ENCODE measurements at places on chromosomes 16 and 17. TPM values are rescaled to one million over a fixed set of nuclear protein-coding genes. Genes with fewer than 3 reads are reported as not detected.

DNA sequence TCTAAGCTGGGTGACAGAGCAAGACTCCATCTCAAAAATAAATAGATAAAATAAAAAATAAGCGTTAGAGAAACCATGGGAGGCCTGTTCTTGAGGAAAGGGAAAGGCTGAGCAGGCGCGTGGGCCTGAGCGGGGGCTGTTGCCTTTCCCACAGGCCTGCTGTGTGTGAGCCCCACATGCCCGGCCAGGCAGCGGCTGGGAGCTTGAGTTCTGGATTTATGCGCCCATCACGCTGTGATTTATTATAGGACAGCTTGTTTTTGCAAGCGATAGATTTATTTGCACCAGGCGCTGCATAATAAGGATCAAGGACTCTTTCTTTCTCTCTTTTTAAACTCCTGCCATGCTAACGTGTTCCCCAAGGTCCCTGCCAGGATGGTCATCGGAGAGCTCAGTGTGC lies 14.8 kb upstream of the WFDC1 start:
- H3K36me3 ChIP-seq = no peaks in the 10 kb centered on the region
- no peaks in the 10 kb centered on the region for H3K4me1 ChIP-seq
- DNase-seq = no peak
- H3K4me3 ChIP-seq = no peak overlapping the region
- no peak overlapping the region for H3K27ac ChIP-seq

- H3K36me3 ChIP-seq = no peaks in the 10 kb centered on the region
- H3K4me3 ChIP-seq = peak overlapping the region; percentile 35
- no peak overlapping the region for H3K27ac ChIP-seq
- DNase-seq = peak; percentile 40
- H3K27me3 ChIP-seq = no peaks in the 10 kb centered on the region
- H3K4me1 ChIP-seq = no peaks in the 10 kb centered on the region
Observed at GRCh38 chr17:20073055-20073979, 64.2 kb downstream of the SPECC1 start.

DNA sequence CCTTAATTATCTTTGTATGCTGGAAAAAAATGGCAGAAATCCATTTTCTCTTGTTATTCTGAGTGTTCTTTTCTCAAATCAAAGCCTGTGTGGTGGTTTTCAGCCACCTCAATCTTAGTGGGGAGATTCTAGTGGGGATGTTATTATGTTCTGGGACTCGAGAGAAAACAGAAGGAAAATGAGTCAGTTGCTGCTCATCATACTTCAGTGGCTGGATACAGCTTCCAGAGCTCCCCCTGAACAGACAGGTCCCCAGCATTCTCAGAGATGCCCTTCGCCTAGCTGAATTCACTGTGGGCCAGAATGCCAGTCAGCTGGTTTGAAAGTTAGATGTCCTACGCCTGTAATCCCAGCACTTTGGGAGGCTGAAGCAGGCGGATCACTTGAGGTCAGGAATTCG lies 8.5 kb downstream of the ST6GALNAC1 start:
- no peaks in the 10 kb centered on the region for H3K36me3 ChIP-seq
- no peak overlapping the region for H3K4me3 ChIP-seq
- H3K27me3 ChIP-seq = no peaks in the 10 kb centered on the region
- no peaks in the 10 kb centered on the region for H3K4me1 ChIP-seq

- no peak overlapping the region for H3K4me3 ChIP-seq
- H3K27me3 ChIP-seq = no peaks in the 10 kb centered on the region
- no peak for DNase-seq
Observed at GRCh38 chr17:57284984-57285646, 28.8 kb downstream of the MSI2 start.

GRCh38 chr16:17211797-17212196 lies 259.0 kb downstream of the XYLT1 start:
- H3K27ac ChIP-seq = no peak overlapping the region
- H3K36me3 ChIP-seq = no peaks in the 10 kb centered on the region
- no peaks in the 10 kb centered on the region for H3K27me3 ChIP-seq
- no peak for DNase-seq
- H3K4me1 ChIP-seq = no peaks in the 10 kb centered on the region

DNA sequence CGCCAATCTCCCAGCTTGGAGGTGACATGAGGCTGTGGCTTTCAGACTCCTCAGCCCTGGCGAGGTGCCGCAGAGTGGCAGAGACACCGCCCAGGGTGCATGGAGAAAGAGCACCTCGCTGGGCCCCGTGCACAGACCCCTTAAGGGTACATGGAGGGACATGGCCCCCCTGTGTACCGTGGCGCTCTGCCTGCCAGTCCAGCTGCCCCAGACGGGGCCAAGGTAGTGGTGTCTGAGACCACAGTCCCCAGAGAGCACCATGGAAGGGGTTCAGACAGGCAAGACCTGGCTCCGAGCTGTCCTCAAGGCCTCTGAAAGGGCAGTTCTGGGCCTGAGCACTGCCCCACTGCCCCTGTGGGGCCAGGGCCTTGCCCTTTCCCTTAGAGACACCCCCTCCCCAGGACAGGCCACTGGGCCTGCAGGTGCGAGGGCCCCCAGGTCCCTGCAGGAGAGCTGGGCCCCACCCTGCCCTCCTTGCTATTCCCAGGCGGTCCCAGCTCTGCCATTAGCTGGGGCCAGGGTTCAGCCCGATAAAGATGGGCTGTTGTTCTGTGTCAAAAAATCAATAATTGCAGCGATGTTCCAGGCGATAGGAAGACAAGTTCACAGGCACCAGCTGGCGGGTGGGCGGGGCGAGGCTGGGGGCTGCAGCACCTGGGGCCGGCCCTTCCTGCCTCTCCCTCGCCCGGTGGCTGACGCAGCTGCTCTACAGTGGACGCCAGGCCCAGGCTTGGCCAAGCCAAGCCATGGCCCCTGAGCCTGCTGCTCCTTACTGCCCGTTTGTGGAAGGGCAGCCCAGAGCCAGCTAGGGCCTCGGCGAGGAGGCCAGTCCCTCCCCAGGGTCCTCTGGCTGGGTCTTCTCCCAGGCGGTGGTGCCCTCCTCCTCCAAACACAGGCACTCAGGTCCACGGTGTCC lies 51.7 kb downstream of the ZFPM1 start:
- no peaks in the 10 kb centered on the region for H3K27me3 ChIP-seq
- H3K36me3 ChIP-seq = no peaks in the 10 kb centered on the region
- H3K27ac ChIP-seq = no peak overlapping the region
- H3K4me1 ChIP-seq = no peaks in the 10 kb centered on the region
- no peak overlapping the region for H3K4me3 ChIP-seq

GRCh38 chr16:27364493-27365141 lies 37.4 kb upstream of the IL21R start:
- H3K4me3 ChIP-seq = no peak overlapping the region
- H3K36me3 ChIP-seq = peaks cover 44% of the 10 kb centered on the region
- no peaks in the 10 kb centered on the region for H3K27me3 ChIP-seq
- DNase-seq = no peak
- H3K27ac ChIP-seq = no peak overlapping the region

DNA sequence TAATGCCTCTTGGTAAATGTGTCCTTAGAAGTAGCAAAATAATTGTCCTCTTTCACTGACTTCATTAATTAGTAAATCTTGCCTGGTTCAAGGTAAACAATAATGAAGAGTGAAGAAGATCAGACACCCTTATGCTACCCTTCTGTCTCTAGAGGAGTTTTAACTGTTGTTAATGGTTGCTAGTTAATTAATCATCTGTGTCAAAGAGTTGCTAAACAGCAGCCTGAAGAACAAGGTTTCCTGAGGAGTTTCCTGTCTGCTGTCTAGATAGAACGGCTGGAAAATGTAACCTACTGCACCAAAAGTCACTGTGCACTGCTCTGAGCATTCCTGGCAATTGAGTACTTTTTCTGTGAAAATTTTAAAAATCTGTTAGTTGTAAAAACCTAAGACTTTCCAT lies 131.3 kb downstream of the NLK start:
- H3K4me1 ChIP-seq = peaks cover 17% of the 10 kb centered on the region
- H3K27ac ChIP-seq = no peak overlapping the region
- peaks cover 4% of the 10 kb centered on the region for H3K36me3 ChIP-seq

GRCh38 chr16:89400740-89401139 lies 89.6 kb downstream of the ANKRD11 start:
- no peaks in the 10 kb centered on the region for H3K36me3 ChIP-seq
- H3K27me3 ChIP-seq = no peaks in the 10 kb centered on the region
- no peak overlapping the region for H3K27ac ChIP-seq
- H3K4me3 ChIP-seq = no peak overlapping the region
- no peak for DNase-seq

DNA sequence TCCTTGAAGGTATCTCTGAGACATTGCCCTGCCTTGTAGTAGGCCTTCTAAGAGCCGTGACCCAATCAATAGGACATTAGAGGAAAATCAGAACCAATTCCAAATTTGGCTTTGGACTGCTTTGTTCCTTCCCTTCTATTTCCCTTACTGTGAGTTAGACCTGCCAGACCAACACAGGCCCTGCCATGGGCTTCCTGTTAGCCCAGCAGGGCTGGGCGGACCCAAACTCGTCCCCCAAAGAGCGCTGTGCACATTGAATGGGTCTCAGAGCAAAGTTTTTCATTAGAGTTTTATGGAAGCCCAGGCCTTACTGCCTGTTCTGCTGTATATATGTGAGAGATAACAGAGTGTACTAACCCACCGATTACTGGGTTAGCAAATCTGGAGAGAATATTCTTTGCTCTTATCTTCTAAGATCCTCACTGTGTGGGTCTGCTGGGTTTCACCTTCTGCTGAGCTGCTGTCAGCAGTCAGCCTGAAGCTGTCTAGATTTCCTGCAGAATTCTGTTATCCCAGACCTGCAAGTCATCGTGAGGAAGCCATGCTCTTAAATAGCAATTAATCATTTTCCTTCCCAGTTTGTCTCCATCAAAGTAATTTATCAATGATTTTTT lies 5.7 kb downstream of the ARHGAP44 start:
- DNase-seq = no peak
- H3K4me3 ChIP-seq = no peak overlapping the region
- H3K27ac ChIP-seq = no peak overlapping the region
- H3K27me3 ChIP-seq = peaks cover under 1% of the 10 kb centered on the region
- H3K36me3 ChIP-seq = no peaks in the 10 kb centered on the region

- no peak overlapping the region for H3K4me3 ChIP-seq
- H3K27ac ChIP-seq = no peak overlapping the region
- no peaks in the 10 kb centered on the region for H3K36me3 ChIP-seq
- DNase-seq = no peak
- H3K27me3 ChIP-seq = no peaks in the 10 kb centered on the region
Observed at GRCh38 chr17:9509236-9509816, 66.3 kb downstream of the STX8 start.

DNA sequence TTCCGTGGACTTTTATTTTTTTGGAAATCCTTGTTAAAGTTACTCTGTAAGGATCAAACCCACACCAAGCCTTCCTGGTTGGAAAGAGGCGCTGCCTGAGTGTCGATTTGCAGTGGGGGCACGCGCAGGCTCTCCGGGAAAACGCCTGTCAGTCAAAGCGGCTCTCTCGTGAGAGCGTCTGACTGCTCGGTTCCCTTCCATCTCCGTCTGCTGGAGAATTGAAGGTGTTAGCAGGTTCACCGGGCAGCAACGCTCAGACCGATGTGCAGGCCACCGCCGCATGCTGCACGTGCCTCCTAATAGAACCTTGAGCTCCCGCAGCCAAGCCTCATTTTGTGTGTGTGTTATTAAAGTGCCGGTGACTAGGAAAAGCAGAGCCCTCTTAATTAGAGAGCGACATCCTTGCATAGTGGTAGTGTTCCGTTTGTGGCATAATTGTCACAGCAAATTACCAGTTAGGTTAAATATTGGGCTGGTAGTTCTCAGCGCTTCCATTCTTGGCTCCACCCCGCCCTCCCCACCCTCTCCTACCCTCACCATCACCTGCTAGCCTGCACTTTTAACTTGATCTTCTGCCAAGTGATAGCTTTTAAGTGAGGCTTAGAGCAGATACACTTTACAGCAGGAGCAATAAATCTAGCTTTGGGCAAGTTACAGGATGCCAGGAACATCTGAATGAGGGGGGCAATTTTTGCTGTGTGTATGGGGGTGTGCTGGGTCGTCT lies 75.5 kb downstream of the RPA1 start:
- no peaks in the 10 kb centered on the region for H3K4me1 ChIP-seq
- H3K4me3 ChIP-seq = no peak overlapping the region
- no peak overlapping the region for H3K27ac ChIP-seq
- H3K27me3 ChIP-seq = peaks cover 7% of the 10 kb centered on the region
- no peak for DNase-seq

DNA sequence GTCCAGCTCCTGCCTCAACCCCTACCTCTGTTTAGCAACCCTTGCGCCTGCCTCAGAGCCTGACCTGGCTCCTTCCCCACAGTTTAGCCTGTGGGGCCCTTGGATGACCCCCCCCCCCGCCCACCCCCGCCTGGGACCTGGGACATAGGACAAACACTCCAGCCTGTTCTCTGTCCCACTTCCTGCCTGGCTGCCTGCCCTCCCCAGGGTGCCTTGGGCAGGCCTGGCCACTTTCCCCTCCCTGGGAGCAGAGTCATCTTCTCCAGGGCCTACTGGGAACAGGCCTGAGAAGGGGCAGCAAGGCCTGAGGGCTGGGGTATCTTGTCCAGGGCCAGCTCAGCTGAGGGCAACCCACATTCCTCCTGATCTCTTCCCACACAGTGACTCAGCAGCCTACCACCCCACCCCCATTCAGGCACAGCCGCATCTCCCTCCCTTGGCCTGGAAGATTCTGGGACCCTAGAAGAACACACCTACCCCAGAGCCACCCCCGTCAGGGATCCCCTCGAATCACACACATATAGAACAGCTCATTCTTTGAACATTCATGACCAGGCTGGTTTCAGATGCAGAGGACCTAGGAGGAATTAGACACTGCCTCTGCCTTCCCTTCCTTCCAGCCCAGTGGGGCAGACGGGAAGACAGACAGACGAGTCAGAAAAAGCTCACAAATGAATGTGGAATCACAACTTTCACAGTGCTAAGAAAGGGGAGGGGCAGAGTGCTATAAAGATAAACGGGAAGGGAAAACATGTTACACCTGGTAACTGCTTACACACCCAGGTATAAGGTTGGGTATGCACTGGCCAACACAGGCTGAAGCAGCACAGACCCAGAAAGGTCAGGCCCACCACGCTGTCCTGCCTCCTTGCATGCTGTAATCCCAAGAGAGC lies 6.0 kb downstream of the FHOD1 start:
- no peaks in the 10 kb centered on the region for H3K36me3 ChIP-seq
- peak overlapping the region; percentile 94 for H3K27ac ChIP-seq
- peak; percentile 83 for DNase-seq
- no peaks in the 10 kb centered on the region for H3K27me3 ChIP-seq
- peaks cover 57% of the 10 kb centered on the region for H3K4me1 ChIP-seq
- H3K4me3 ChIP-seq = no peak overlapping the region

- no peak overlapping the region for H3K4me3 ChIP-seq
- H3K4me1 ChIP-seq = peaks cover 40% of the 10 kb centered on the region
- no peaks in the 10 kb centered on the region for H3K36me3 ChIP-seq
- no peak for DNase-seq
- H3K27ac ChIP-seq = no peak overlapping the region
Observed at GRCh38 chr17:75398279-75398678, 7.2 kb downstream of the GRB2 start.

TMIGD1 gene
- not detected for total RNA-seq

AGRP gene
- 8.0 TPM for total RNA-seq

KRTAP3-1 gene
- total RNA-seq = not detected

DDX52 gene
- total RNA-seq = 20.5 TPM

KAT8 gene
- 83.5 TPM for total RNA-seq

ZG16 gene
- total RNA-seq = not detected

SPATA2L gene
- total RNA-seq = 12.3 TPM

ZFPM1 gene
- total RNA-seq = 5.9 TPM

PRAC2 gene
- total RNA-seq = not detected

CCL2 gene
- 110 TPM for total RNA-seq

CLEC18B gene
- total RNA-seq = 4.2 TPM

Data from adrenal gland (tissue), 19 donors.